Stimulated activated CD4-positive, alpha-beta T cell treated with anti-CD3 and anti-CD28 coated beads, Interleukin-1b, Interleukin-23, amount 100 ng/mL, for 48 hours (primary cell): ENCODE measurements at places on chromosomes 1 and 21.

GRCh38 chr1:209265301-209265700, 318.2 kb upstream of the CAMK1G start:
- DNase-seq: no peak

GRCh38 chr1:66251546-66251945, 282.4 kb upstream of the SGIP1 start:
- no peak for DNase-seq

DNA sequence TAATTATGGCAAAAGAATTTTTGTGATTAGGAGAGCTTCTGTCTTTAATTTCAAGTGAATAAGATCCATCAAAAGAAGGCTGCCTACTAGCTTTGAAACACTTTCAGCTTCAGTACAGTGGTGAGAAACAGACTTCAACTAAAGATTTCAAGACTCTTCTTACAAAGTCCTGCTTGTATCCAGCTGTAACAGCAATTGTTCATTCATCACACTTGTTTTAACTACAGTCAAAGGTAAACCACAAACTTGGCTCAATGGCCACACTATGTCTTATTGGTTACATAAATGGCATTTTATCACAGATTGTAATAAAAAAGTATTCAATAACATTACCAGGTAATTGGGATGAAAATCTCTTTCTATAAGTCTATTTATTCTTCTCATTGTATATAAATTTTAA, 59.2 kb downstream of the WARS2 start:
- no peak for DNase-seq

DNA sequence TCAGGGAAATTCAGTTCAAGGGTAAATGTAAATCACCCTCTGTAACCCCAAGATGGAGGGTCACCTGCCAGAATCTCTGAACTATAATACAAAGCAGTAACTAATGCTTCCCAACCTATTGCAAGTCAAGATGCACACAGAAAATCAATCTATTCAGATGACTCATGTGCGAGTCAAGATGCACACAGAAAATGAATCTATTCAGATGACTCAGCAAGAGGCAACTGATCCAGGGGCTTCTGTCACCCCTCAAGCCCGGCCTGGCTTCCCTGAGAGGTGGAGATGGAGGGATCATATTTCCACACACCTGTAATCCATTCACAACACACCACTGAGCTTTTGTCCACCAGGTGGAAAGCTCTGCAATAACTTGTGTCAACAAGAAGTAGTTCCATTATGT, 17.4 kb upstream of the HIVEP3 start:
- DNase-seq: peak; percentile 35

DNA sequence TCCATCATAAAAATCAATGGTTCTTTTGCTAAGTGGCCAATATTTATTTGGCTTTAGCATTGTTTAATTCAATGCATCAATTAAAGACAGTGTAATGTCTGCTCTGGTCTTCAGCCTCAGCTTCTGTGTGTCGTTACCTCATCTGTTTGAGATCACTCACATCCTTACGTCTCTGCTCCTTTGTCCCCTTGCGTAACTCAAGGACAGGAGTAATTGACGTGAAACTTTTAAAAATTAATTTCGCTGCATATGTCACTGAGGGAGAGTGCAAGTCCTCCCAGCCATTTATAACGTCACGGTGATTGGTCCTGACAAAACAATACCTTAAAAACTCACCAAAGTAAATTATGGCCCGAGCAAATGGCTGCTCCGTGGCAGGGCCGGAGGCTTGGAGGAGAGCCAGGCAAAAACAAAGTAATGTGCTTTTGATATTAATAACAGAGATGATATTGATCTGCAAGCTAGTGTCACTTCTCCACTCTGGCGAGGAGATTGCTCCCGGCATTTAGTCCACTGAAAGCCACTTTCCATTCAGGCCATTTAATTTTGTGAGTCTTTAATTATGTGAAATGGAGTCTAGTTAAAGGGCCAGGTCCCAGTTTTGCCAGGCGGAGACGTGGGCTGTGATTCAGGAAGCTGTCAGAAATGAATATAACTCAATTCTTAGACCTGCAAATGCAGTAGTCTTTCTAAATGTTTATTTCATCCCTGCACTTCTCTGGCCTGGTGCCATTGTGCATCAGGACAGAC, 150.9 kb upstream of the POU3F1 start:
- DNase-seq: no peak

DNA sequence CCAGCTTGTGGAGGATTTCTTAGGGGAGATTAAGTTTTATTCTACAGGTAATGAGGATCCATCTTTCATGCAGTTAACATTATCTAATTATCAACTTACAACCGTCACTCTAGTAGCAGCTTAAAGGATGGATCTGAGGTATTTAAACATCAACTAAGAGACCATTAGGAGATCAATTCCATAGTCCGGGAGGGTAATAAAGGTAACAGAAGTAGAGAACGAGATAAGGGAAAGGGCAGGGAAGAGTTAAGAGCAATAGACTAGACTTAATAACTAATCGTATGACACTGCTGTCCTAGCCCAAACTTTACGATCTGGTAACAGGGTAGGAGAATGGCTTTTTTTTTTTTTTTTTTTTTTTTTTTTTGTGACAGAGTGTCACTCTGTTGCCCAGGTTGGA, 19.5 kb upstream of the CCDC17 start:
- DNase-seq: no peak

GRCh38 chr1:176696109-176696508, 233.1 kb downstream of the PAPPA2 start:
- no peak for DNase-seq

- DNase-seq: no peak
Measured at GRCh38 chr1:205769641-205770365, 5.5 kb downstream of the RAB29 start.

GRCh38 chr1:30818568-30819243, 61.1 kb upstream of the LAPTM5 start:
- no peak for DNase-seq

DNA sequence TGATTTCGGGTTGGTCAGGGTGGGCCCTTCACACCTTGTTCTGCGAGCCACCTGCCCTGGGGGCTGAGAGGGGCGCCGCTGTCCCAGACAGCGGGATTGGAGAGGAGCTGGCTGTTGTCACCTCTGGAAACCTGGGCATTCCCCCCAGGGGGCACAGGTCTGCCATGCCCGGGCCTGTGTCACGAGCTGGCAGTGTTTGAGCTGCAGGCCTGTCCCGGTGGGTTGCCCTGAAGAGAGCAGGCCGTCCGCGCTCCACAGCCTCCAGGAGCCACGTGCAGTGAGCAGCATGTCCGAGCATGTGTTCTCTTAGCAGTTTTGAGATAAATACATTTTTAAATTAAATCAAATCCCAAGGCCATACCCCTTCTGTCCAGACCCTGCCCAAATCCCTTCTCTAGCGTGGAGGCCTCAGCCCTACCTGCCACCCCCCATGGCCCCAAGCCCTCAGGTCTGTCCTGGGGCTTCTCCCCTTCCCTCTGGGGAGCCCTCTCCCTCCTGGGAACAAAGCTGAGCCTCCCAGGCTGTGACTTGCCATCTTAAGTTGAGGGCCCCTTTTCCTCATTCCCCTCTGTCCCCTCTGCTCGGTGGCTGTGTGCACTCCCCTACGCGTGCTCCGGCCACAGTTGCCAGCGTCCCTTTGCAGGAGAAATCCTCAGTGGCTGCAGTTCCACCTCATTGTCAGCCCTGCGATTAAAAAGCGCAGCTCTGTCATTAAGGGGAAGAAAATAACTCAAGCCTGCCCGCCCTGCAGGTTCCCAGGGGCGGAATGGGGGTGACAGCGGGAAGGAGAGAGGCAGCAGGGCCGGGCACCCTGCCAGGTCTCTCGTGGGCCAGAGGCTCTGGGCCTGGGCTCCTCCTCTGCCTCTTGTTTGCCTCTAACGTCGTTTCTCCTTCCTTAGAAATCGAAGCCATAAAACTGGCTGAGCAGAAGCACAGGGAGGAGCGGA, 26.6 kb downstream of the SLX9 start:
- DNase-seq: no peak

DNA sequence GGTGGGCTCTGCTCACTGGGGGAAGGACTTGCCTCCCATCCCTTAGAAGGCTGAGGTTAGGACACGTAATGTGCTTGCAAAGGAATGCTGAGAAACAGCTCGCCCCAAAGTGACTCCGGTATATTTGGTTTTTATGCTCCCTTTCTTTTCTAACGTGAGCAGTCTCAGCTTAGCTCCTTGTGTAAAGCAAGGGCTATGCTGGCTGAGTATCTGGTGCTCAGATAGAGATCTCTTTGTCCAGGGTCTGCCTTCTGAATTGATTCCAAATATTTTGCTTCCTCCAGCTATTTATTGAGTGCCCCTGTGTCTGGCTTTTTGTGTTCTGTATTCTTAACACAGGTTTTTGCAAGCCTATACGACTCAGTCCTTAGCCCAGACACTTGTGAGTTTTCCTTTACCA, 94.5 kb upstream of the ARTN start:
- DNase-seq: no peak

- DNase-seq: no peak
Measured at GRCh38 chr1:38375035-38375434, 328.4 kb upstream of the POU3F1 start.

- DNase-seq: no peak
Measured at GRCh38 chr1:186078245-186078644, 296.8 kb downstream of the TPR start.

DNA sequence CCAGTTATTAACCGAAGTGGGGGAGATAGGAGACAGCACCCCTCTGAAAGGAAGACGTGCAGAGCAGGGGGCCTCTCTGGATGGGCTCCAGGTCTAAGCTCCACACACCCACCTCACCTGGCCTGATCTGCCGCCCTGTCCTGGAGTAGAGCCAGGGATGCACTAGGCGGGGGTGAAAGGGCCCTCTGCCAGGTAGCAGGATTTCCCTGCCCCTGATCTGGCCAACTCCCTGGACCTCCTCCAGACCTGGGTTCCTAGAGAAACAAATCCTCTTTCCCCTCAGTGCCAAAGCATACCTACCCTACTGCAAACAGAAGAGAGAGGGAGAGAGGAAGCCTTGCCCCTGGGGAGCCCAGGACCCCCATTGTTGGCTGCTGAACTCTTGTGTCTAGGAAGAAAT, 2.0 kb downstream of the CRABP2 start:
- no peak for DNase-seq

DNA sequence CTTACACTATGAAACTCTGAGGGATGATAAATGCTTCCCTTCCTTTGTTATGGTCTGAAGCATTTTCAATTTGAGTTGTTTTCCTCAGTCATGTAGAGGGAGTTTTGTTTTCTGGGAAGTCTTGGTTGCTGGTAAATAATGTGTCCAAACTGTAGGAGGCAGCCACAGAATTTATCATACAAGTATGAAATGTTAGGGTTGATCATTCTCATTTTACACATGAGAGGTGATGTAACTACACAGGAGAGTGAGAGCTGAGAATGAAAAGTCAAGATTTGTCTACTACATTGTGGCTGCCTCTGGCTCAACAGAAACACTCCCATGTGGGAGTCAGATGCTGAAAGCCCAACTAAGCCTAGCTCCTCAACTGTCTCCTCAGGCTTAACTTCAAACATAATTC, 182.5 kb upstream of the SGIP1 start:
- peak; percentile 35 for DNase-seq

DNA sequence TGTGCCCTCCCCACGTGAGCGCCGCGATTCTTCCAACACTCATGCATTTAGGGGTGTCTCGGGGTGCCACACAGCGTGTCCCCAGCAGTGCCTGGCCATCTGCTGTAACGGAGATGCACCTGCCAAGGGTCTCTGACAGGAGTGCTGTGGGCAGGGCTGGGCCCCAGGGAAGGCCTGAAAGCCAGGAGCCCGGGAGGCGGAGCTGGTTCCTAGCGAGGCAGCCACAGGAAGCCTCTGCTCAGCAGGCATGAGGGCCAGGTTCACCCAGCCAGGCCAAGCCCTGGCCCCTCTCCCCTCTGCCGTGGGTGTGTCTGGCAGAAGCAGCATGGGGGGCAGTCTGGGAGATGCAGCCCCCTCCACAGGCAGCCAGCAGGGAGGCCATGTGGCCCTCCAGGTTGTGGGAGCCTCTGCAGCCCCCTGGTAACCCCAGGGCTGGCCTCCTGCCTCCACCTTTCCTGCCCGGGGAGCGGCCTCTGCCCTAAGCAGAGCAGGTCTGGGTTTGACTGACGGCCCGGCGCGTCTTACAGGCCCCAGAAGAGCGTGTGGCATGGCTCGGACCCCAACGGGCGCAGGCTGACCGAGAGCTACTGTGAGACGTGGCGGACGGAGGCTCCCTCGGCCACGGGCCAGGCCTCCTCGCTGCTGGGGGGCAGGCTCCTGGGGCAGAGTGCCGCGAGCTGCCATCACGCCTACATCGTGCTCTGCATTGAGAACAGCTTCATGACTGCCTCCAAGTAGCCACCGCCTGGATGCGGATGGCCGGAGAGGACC, 30.4 kb downstream of the SLC19A1 start:
- no peak for DNase-seq

DNA sequence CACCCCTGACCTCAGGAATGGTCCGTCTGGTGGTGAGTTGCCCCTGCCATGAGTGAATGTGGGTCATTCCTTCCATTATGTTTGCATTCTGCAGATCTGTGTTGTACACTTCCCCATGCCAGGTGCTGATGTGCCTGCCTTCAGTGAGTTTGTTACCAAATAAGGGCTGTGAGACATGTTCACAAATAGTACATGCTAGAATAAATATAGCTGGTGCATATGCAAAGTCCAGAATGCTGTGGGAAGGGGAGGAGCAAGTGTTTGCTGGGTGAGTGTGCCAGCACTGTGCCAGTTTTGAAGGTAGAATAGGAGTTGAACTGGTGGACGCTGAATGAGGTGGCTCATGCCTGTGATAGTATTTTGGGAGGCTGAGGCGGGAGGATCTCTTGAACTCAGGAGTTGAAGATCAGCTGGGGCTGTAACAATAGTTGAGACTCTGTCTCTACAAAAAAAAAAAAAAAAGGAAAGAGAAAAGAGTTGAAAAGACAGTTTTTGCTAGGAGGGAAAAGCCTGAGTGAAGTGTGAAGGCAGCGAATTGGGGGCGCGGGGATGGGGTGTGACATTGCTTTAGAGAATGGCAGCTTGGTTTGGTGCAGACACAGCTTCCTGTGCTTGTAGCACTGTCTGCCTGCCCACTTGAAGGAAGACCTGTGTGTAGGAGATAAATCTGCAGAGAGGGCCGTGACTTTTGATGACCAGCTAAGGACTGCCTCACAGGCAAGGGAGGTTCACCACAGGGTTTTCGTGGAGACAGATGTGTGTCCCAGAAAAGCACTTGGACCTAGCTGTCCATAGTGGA, 61.1 kb downstream of the LGR6 start:
- DNase-seq: no peak

DNA sequence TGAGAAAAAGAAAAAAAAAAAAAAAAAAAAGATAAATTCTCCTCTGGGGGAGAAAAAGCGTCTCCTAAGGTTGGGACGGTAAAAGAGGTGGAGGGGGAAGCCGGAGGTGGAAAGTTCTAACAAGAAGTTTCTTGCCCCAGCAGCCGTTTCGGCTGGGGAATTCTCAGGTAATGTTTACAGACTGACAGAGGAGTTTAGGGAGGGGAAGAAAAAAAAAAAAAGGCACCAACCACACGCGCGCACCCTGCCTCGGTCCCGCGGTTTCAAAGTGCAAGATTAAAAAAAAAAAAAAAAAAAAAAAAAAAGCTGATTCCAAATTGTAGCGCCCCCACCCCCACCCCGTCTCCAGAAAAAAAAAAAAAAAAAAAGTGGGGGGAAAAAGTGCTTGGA, 504 bp downstream of the DHRS3 start:
- DNase-seq: no peak

- DNase-seq: no peak
Measured at GRCh38 chr1:235906436-235906835, 39.7 kb upstream of the LYST start.

GRCh38 chr1:178119628-178120027, 25.7 kb downstream of the RASAL2 start:
- no peak for DNase-seq
